ENCODE measurements at places on chromosomes 12 and 14.
A peak's percentile ranks its signal among the peaks of the same experiment; 100 is the strongest.

DNA sequence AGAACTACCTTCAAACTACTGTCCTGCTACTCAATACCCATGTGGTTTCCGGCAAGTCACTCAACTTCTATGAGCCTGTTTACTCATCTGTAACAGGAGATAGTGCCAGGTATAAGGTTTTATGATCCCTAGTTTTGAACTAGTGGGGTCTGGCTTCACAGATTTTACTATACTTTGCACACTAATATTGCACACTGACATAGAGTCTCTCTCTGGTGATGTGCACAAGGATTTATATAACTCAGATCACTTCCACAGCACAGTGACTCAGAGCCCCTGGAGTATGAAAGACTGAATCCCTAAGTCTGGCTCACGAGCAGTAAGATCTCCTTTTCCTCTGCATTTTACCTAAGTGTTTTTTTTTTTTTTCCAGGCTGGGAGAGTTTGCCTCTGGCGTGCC lies 69.7 kb upstream of the SLC38A2 start:
- DNase-seq, result peak; percentile 10

DNA sequence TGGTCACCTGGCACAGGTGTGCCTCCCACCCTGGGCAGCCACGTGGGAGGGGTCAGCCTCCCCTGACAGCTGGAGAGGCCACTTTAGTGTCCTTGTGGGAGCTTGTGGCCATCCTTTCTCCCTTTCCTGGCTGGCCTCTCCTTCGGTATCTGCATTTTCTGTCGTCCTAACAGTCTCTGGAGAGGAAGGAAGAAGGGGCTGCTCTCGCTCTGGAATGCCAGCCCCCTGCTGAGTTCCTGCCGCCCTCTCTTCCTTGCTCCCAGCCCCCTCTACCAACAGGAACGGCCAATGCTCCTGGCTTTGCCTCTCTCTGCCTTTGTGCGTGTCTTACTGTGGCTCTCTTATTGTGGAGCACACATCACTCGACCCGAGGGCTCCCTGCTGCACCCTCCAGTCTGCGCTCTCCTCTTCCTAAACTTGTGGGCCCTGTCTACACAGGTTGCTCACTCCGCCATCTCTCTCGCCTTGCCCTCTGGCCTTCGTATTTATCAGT lies 70.8 kb downstream of the FBXL14 start:
- no peak for DNase-seq

GRCh38 chr12:7991535-7991934 lies 41.0 kb upstream of the FOXJ2 start:
- DNase-seq, result no peak

GRCh38 chr12:124374147-124374546 lies 79.3 kb downstream of the RFLNA start:
- no peak for DNase-seq

DNA sequence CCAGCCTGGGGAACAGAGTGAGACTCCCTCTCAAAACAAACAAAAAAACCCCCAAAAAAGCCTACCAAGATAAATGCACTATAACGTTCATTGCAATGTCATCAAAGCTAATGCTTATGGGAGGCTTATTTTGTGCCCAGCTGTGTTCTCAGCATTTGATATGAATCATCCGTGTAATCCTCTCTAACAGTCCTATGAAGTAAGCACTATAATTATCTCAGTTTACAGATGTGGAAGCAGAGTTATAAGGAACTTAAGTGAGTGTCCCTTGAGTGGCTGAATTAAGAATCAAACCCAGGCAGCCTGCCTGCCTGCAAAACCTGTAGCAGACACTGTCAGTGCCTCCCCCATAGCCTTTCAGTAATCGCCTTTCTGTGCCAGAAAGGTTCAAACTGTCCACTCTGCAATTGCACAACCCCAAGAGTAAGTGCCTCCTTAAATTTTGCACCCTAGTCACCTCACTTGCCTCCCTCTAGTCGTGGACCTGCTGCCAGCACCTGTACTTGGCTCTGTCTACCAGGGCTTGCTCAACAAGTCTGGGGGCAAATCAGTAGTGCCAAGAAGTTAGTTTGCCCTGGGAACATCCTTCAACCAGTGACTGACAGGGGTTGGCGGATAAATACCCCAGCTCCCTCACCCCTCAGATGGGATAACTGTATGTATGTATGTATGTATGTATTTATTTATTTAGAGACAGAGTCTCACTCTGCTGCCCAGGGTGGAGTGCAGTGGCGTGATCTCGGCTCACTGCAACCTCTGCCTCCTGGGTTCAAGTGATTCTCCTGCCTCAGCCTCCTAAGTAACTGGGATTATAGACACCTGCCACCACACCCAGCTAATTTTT lies 23.8 kb upstream of the PPP1CC start:
- no peak for DNase-seq

DNA sequence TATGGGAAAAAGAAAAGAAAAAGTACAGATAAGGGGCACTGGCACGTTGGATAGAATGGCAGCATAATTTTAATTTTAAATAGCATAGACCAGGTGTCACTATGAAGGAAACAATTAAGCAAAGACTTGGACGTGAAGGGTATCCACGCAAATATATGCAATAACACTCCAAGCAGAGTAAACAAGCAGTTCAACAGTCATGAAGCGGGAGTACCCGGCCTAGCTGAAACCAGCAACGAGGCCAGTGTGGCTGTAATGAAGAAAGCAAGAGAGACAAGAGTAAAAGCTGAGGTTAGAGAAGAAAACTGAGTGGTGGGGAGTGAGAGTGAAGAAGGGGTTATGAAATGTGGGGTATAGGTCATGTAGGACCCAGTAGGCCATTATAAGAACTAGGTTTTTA lies 85.4 kb downstream of the BCL2L14 start:
- DNase-seq, result no peak

- no peak for DNase-seq
These were observed 85.6 kb upstream of the TMCC3 start for GRCh38 chr12:94736004-94736403.

- DNase-seq, result no peak
These were observed 21.7 kb upstream of the TCL1B start for GRCh38 chr14:95664546-95664945.

Measured in fibroblast of gingiva (primary cell).